ENCODE measurements at places on chromosomes 7 and 10. TPM values are rescaled to one million over a fixed set of nuclear protein-coding genes. Genes with fewer than 3 reads are reported as not detected.

DNA sequence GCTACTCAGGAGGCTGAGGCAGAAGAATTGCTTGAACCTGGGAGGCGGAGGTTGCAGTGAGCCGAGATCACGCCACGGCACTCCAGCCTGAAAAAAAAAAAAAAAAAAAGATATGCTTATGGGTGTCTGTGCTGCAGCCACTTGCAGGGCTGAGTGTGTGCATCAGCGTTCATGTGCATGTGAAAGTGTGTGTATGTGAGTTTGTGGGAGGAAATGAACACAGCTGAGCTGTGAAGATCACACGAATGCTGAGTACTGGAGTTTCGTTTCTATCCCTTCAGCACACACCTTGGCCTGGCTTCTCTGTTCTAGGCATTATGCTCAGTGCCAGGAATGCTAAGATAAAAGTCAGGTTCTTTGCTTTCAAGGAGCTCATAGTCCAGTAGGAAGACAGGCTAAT lies 12.0 kb upstream of the SVOPL start:
- no peak for DNase-seq

DNA sequence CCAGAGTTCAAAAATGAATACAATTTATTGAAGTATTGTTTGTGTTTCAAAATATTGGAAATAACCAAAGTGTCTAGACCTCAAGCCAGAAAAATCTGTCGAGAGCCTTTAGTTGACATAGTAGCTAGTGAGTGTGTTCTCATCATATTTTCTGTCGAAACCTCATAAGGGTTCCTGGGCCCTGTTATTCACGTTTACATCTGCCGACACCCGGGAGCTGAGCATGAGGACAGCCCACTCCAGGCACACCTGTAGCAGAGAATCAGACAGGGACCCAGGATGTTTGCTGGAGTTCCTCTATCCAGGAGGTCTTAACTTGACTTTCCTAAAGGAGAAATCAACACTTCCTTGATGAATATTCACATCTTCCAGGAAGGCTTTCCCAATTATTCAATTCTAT lies 72.1 kb upstream of the FGL2 start:
- DNase-seq: peak; percentile 31

DNA sequence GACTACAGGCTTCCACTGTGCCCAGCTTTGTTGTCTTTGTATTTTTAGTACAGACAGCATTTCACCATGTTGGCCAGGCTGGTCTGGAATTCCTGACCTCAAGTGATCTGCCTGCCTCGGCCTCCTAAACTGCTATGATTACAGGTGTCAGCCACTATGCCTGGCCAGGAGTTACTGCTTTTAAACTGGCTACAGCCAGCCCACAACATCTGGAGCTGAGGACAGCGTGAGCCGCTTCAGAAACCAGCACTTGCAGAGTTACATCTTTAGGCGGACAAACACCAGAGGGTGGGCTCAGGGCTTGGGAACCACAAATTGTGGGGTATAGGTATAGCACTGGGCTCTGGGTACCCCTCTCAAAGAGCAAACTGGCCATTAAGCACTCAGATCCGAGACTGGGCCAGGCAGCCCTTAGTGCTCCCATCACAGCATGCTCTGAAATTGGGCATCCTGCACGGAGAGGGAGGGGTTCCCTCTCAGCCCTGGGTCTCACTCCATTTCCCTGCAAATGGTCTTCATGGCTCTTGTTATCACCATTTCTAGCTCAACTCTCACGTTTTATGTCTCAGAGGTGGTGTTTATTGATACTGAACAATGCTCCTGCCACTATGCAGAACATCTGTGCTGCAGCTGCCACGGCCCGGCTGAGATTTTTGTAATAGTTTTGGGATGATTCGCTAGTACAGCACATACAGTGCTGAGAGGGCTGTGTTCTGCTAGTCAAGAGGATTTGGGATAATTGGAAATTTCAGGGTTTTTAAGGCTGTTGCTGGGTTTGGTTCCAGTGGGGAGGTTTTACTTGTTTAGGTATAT lies 146.4 kb upstream of the LYZL2 start:
- DNase-seq: no peak

DNA sequence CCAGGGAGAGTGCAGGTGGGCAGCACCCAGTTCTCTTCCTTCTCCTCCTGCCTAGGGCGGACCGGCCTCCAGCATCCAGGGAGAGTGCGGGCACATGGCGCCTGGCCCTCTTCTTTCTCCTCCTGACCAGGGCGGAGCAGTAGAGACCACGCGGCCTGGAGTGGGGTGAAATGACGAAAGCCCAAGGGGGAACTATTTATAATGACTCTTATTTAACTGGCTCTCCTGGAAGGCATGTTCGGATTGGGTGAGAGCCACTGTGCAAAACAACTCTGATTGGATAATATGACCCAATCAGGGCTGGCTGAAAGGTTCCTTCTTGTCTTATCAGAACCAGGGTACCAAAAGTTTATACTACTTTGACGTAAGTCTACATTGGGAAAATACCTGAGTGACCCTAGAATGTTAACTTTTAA lies 63.1 kb downstream of the ZNF37A start:
- no peak for DNase-seq

- no peak for DNase-seq
These were observed 191.4 kb downstream of the FAM107B start for GRCh38 chr10:14583252-14583651.

- no peak for DNase-seq
These were observed 44.4 kb downstream of the MYPN start for GRCh38 chr10:68153473-68154210.

GRCh38 chr10:68599771-68600040 lies 39.6 kb downstream of the TET1 start:
- DNase-seq: no peak

- DNase-seq: no peak
These were observed 19.6 kb upstream of the PRKAR2B start for GRCh38 chr7:107024906-107025305.

DNA sequence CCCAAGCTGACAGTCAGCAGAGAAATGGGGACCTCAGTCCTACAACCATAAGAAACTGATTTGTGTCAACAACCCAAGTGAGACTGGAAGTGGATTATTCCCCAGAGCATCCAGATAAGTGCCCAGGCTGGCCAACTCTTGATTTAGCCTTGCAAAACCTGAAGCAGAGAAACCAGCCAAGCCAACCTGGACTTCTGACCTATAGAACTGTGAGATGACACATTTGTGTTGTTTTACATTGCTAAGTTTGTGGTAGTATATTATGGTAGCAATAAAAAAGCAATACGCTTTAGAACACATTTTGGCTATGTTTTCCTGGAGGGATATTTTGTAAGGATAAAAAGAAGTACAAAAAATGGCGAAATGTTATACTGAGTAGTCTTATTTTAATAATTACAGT lies 19.7 kb upstream of the CCDC6 start:
- no peak for DNase-seq

DNA sequence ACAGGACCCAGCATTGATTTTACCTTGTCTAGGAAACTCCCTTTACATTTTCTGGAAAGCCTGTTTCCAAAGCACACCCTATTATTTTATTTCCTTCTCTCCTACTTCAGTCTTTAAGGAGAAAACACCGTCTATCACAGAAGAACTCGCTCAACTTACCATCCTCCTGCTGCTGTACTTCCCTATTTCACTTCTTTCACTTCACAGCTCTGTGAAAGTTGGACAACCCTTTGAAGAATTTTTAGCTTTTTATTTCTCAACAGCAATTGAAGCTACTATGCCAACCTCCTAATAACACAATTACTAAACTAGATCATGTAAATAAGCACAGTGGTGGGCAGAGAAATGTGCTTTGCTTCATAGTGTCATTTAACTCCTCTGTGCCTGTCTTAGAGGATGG lies 166.5 kb downstream of the TFEC start:
- DNase-seq: no peak

GRCh38 chr10:97752956-97753355 lies 16.0 kb downstream of the ZFYVE27 start:
- DNase-seq: no peak

DNA sequence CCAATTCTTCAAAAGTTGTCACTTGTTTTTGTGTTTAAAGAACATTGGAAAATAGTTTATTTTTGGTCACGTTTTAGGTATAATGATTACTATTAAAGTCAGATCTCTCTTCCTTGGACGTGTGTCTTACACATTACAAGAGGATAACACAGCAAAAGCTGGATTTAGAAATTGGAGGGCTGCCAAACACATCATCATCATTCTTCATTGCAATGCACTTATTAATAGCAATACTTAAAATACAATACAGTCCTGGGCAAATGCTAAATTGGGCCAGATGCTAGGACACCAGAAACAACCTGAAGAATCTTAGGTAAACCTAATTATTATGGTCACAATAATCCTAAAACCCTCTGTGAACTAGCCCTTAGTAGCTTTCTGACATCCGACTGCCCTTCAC lies 303.6 kb downstream of the DGKB start:
- no peak for DNase-seq

DNA sequence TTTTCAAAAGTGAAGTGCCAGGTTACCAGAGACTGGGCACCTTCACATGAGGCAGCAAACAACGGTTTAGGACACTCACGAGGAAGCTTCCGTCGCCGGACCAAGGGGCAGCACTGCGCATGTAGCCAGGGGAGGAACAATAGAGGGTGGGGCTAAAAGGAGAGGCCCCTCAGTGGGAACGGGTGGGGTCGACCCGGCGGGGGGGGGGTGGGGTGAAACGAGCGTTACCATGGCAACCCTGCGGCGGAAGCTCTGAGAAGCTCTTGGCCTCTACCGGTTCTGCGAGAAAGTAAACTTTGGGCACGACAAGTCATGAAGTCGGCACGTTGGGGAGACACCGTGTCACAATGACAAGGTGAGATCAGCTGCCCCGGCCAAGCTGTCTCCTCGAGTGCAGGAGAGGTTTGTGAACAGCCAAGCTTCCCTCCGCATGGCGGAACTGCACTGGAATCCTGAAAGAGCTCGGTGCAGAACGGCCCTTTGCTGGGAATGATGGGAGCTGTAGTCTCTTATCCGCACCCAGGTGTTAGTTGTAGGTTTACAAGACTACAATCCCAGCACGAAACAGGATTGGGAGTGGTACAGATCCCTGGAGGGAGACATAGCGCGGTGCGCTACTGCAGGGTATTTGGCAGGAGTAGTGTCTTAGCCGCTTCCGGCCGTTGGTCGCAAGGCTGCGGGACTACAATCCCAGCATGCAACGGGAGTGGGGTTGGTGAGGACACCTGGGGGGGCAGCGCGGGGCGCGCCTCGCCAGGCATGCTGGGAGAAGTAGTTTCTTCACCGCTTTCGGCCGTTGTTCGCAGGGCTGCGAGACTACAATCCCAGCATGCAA lies 72.8 kb upstream of the ZNF722 start:
- DNase-seq: peak; percentile 96

DNA sequence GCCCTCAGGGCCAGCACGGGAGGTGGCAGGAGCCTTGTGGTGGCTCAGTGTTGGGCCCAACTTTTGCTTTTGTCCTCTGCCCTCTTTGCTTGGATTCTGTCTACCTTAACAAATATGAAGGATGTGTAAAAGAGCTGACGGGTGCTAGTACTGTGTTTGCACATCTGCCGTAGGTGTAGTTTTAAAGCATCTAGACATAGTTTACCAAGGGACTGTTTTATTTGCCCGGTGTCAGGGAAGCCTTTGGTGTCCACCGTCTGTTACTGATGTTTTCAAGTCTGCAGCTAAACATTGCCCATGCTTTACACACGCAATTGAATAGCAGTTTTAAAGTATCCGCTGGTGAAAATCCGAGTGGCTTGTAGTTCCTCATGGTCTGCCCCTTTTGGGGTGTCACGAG lies 87.8 kb downstream of the DYNC2I1 start:
- no peak for DNase-seq

DNA sequence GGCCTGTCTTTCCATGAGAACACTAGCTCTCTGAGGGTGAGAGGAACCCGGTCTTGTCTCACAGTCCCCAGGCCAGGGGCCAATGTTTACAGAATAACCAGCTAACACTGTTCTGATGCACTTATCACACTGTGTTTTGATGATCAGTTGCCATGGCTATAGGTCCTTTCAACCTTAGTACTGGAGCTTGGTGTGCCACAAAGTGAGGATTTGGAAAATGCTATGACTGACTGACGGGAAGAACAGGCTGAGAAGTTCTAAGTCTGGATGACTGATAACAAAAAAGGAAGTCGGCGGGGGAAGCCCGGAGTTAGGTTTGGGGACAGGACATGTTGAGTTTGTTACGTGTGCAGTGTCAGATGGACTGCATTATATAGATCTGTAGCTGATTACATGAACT lies 141.8 kb downstream of the CTTNBP2 start:
- no peak for DNase-seq

DNA sequence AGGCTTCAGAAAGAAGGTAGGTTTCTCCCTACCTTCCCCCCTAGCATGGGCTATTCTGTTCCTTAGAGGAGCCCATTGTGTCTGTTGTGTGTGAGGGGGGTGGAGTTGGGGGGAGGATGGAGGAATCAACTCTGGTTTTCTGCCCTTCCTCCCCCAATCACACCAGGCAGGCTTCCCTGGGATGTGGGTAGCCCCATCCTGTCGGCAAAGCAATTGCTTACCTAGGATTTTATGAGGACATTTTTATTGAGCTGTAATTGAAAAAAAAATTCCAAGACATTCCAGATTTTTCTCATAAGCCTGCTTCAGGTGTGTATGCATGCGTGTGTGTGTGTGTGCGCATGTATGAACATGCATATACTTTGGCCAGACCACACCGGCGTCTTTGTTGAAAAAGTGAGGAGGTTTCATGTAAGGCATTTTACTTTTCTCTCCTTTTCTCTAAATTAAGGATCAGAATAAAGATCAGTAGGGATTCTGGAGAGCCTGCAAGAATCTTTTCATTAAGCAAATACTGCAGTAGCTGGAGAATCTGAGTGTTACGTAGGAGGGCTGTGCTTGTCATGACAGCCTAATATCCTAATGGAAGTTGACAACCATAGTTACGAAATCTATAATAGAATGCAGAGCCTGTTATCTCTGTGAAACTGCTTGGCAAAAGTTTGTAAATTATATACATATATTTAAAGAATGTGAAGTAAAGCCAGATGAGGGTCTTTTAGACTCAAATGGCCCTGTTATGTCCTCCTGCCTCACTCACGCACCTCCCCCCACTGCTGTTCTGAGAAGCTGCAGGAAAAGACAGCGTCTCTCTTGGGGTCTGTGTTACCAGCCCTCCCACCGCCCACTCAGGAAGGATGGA lies 27.3 kb upstream of the SAMD8 start:
- DNase-seq: no peak

DNA sequence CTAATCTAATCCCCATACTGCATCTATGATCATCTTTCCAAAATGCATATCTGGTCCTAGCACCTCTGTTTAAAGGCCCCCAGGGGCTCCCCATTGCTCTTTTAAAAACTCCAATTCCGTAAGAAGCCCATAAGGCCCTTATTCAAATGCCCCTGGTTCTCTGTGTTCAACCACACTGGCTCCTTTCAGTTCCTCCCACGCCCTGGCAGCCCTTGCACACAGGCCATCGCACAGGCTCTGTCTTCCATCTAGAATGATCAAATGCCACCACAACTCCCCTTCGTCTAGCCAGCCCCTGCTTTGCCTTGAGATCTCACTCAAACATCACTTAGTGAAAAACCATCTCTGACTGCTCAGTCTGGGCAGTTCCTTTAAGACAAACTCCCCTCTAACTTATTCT lies 112.9 kb upstream of the LYZL2 start:
- no peak for DNase-seq

GRCh38 chr7:103887853-103888602 lies 101.4 kb downstream of the RELN start:
- no peak for DNase-seq

The STX1A gene
- 7.1 TPM for total RNA-seq

The HNRNPA2B1 gene
- 158 TPM for total RNA-seq

The WDFY4 gene
- total RNA-seq: 4.6 TPM

The HSPA12A gene
- 24.4 TPM for total RNA-seq

The CTTNBP2 gene
- 11.6 TPM for total RNA-seq

The C10orf71 gene
- total RNA-seq: 0.42 TPM

The GIMAP6 gene
- 25.7 TPM for total RNA-seq

The SAP25 gene
- total RNA-seq: not detected

The TAS2R16 gene
- not detected for total RNA-seq

The PIK3CG gene
- 3.3 TPM for total RNA-seq

The POT1 gene
- total RNA-seq: 20.7 TPM

The LSM8 gene
- total RNA-seq: 25.2 TPM

The NME8 gene
- not detected for total RNA-seq

The OPN1SW gene
- total RNA-seq: not detected
